ENCODE measurements at places on chromosomes 5 and 9. TPM values are rescaled to one million over a fixed set of nuclear protein-coding genes. Genes with fewer than 3 reads are reported as not detected.

GRCh38 chr5:157214861-157215513, 34.3 kb downstream of the ITK start:
- peaks cover 98% of the 10 kb centered on the region for H3K4me1 ChIP-seq
- peak overlapping the region; percentile 61 for H3K27ac ChIP-seq
- H3K27me3 ChIP-seq, result no peaks in the 10 kb centered on the region
- DNase-seq, result peak; percentile 56
- H3K36me3 ChIP-seq, result peaks cover 81% of the 10 kb centered on the region

DNA sequence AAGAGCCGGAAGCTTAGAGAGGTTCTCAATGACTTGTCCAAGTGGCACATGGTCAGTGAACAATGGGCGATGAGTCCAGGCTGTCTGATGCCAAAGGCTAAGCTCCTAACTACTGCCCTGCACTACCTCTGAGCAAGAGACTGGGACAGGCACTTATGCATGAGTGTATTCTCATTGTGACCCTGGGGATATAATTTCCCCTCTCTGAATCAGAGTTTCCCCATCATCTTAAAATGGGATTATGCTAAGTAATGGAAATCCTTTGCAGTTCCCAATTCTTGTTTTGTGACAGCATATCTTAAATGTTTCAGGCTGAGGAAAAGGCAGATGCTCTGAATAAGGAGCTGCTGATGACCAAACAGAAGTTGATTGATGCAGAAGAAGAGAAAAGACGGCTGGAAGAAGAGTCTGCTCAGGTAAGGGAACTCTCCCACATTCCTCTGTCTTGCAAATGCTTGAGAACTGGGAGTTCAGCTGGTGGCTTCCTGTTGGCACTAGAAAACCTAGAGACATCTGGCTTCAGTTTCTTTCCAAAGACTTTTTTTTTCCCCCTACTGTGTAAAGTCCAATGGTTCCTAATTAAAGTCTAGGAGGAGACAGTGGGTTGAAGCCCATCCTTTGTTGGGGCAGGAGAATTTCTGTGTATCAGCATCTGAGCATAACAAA, 64.1 kb downstream of the GPR21 start:
- no peaks in the 10 kb centered on the region for H3K4me1 ChIP-seq
- no peak overlapping the region for H3K4me3 ChIP-seq
- H3K27me3 ChIP-seq, result no peaks in the 10 kb centered on the region
- DNase-seq, result no peak
- peaks cover 47% of the 10 kb centered on the region for H3K36me3 ChIP-seq
- H3K27ac ChIP-seq, result no peak overlapping the region

GRCh38 chr5:119049824-119050449, 20.9 kb upstream of the DMXL1 start:
- H3K27ac ChIP-seq, result no peak overlapping the region
- no peaks in the 10 kb centered on the region for H3K27me3 ChIP-seq
- no peak overlapping the region for H3K4me3 ChIP-seq
- no peaks in the 10 kb centered on the region for H3K4me1 ChIP-seq
- H3K36me3 ChIP-seq, result no peaks in the 10 kb centered on the region

DNA sequence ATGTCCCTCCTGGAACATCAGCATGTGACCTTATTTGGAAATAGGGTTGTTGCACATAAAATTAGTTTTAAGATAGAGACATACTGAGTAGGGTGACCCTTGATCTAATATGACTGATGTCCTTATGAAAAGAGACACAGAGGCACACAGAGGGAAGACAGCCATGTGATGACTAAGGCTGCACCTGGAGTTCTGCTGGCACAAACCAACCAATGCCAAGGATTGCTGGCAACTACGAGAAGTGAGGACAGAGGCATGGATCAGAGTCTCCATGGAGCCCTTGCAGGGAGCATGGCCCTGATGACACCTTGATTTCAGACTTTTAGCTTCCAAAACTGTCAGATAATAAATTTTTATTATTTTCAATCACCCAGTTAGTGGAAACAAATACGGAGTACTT, 101.9 kb downstream of the FBXL7 start:
- DNase-seq, result no peak
- H3K4me1 ChIP-seq, result no peaks in the 10 kb centered on the region
- H3K27me3 ChIP-seq, result no peaks in the 10 kb centered on the region
- no peak overlapping the region for H3K4me3 ChIP-seq
- H3K27ac ChIP-seq, result no peak overlapping the region

DNA sequence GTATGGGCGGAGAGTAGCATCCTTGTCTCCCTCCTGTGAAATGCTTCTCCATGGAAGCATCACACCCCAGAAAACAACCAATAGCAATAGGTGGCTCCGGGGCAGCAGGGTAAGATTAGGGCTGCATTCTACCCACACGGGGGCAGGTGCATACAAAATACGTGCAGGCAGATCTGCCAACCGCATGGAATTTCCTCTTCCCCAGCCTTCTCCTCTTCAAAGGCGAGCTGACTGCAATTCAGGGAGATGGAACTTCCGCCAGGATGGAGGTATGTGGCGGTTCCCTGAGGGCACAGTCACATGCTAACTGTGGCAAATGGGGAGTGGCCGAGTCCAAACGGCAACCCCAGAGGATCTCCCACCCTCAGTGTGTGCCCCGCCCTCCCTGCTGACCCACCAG, 81.5 kb downstream of the LMNB1 start:
- no peaks in the 10 kb centered on the region for H3K36me3 ChIP-seq
- no peak overlapping the region for H3K27ac ChIP-seq
- H3K27me3 ChIP-seq, result no peaks in the 10 kb centered on the region
- no peak for DNase-seq
- peaks cover 7% of the 10 kb centered on the region for H3K4me1 ChIP-seq

Gene CD274
- total RNA-seq, result 23.0 TPM

Gene ST8SIA4
- 27.7 TPM for total RNA-seq

DNA sequence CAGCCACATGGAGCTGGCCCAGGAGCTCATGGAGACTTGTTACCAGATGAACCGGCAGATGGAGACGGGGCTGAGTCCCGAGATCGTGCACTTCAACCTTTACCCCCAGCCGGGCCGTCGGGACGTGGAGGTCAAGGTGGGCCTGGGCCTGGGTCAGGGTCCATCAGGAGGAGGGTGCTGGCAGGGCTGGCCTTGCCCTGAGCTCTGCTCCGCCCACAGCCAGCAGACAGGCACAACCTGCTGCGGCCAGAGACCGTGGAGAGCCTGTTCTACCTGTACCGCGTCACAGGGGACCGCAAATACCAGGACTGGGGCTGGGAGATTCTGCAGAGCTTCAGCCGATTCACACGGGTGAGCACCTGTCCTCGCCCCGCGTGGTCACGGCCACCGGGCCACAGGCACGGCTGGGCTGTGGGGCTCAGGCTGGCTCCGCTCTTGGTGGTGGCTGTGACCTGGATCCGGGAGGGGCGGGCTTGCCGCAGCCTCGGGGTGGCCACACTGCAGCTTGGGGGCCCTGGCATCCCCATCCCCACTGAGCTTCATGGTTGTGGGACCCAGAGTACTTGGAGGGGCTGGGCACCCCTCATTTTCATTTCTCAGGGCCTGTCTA, 7.1 kb downstream of the DPP7 start:
- H3K36me3 ChIP-seq, result peaks cover 50% of the 10 kb centered on the region
- no peaks in the 10 kb centered on the region for H3K27me3 ChIP-seq
- no peak overlapping the region for H3K27ac ChIP-seq

Gene CDHR2
- total RNA-seq, result 2.9 TPM

DNA sequence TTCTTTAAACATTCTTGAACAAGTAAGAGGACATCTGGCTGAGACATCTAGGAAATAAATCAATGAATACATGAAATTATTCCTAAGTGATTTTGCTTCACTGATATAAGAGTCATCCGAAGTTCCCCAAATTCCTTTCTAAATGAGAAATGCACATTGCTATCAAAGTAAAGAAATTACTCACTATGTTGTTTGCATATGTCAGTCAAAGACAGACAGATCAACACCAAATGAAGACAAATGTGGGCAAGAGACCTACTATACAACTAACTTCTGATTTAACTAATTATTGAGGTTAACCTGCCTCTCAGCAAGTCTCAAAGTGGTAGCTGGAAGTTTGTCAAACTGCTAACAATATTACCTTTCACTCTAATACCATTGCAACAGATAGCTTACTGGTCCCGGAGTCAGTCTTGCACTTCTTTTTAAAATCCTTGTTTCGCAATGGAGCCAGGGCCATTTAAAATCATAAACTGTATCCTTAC, 13.2 kb downstream of the TUT7 start:
- peaks cover 37% of the 10 kb centered on the region for H3K36me3 ChIP-seq
- H3K4me3 ChIP-seq, result no peak overlapping the region
- H3K4me1 ChIP-seq, result peaks cover 43% of the 10 kb centered on the region
- DNase-seq, result no peak
- no peaks in the 10 kb centered on the region for H3K27me3 ChIP-seq

Gene HTR1A
- total RNA-seq, result not detected

DNA sequence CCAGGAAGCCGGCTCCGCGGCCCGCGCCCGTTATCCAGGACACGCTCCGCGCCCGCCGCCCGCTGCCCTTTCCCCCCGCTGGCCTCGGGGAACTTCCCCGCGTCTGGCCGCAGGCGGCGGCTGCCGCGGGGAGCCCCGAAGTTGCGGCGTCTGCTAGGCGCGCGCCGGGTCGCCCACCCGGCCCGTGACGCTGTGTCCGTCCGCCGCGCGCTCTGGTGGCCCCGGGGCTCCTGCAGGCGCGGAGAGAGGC, 621 bp upstream of the GCNT4 start:
- peaks cover 78% of the 10 kb centered on the region for H3K4me1 ChIP-seq
- H3K27ac ChIP-seq, result peak overlapping the region; percentile 67
- no peak for DNase-seq
- no peak overlapping the region for H3K4me3 ChIP-seq
